Retina (tissue), 1 donor: ENCODE measurements at places on chromosomes 1 and 21.

GRCh38 chr1:41695118-41695745 is 210.7 kb upstream of the EDN2 start:
- DNase-seq: no peak

GRCh38 chr21:42291751-42292562 is 23.3 kb downstream of the TFF3 start:
- no peak for DNase-seq

- DNase-seq: no peak
Observed at GRCh38 chr1:235908742-235909520, 42.2 kb upstream of the LYST start.

DNA sequence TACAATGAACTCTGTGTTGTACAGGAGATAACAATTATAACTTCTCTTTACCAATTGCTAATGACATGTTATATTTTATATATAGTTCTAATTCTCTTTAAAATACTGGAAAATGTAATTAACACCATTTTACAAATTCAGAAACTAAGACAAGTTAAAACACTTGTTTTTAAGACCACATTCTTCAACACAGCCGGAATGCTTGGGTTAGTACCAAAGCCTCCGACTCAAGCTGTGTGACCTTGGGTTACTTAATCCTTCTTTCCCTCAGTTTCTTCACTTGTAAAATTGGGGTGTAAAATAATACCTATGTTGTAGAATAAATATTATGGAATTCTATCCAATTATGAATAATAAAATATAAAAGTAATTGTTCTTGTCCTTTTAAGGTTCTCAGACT is 378.7 kb downstream of the USH2A start:
- DNase-seq: no peak

DNA sequence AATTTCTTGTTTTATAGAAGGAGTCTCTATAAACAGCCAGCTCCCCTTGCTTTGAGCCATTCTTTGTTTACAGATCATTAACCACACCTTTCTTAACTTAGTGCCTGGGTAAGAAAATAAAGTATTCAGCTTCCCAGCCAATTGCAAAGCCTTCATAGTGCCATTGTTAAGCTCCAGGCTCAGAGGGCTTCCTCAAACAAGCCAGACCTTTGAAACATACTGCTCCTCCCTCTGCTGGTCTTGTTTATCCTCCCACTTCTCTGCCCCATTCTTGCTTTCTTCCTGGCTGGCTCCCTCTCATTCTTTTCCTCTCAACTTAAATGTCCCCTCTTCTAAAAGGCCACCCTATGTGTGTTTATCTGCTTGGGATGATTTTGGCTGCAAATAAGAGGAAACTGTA is 319.4 kb upstream of the ST6GALNAC5 start:
- DNase-seq: no peak

GRCh38 chr1:167105271-167106118 is 11.6 kb downstream of the STYXL2 start:
- no peak for DNase-seq

GRCh38 chr1:191870490-191870889 is 287.8 kb upstream of the RGS18 start:
- DNase-seq: no peak
